ENCODE measurements at places on chromosomes 2 and 18. TPM values are rescaled to one million over a fixed set of nuclear protein-coding genes. Genes with fewer than 3 reads are reported as not detected.

CNGA3 gene
- total RNA-seq, result 6.8 TPM

- no peaks in the 10 kb centered on the region for H3K4me1 ChIP-seq
- DNase-seq, result no peak
- H3K27me3 ChIP-seq, result peaks cover 14% of the 10 kb centered on the region
- no peak overlapping the region for H3K4me3 ChIP-seq
Observed at GRCh38 chr2:1455466-1455865, 42.2 kb downstream of the TPO start.

GRCh38 chr18:29326214-29326613 is 1149.3 kb upstream of the CDH2 start:
- no peaks in the 10 kb centered on the region for H3K4me1 ChIP-seq
- H3K36me3 ChIP-seq, result no peaks in the 10 kb centered on the region
- H3K27me3 ChIP-seq, result no peaks in the 10 kb centered on the region

DNA sequence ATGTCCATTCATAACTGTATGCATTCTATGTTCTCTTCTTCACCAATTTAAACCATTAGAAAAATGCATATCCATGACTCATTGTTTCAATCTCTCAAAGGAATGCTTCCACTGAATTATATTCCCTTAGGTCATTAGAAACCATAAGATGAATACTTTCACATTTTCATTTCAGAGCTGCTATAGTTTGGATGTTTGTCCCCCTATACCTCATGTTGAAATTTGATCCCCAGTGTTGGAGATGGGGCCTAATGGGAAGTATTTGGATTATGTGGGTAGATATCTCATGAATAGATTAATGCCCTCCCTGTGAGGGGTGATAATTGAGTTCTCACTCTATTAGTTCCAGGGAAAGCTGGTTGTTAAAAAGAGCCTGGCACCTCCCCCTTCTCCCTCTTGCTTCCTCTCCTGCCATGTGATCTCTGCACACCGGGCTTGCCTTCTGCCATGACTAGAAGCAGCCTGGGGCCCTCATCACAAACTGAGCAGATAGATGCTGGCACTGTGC is 35.7 kb downstream of the THUMPD2 start:
- no peaks in the 10 kb centered on the region for H3K27me3 ChIP-seq
- H3K36me3 ChIP-seq, result peaks cover 34% of the 10 kb centered on the region
- H3K27ac ChIP-seq, result no peak overlapping the region
- peaks cover 13% of the 10 kb centered on the region for H3K4me1 ChIP-seq
- DNase-seq, result no peak
- no peak overlapping the region for H3K4me3 ChIP-seq

HOXD12 gene
- total RNA-seq, result not detected

GRCh38 chr18:25727281-25727985 is 363.0 kb downstream of the SS18 start:
- peaks cover 3% of the 10 kb centered on the region for H3K27me3 ChIP-seq
- DNase-seq, result no peak
- H3K4me3 ChIP-seq, result no peak overlapping the region
- peaks cover 18% of the 10 kb centered on the region for H3K4me1 ChIP-seq

DNA sequence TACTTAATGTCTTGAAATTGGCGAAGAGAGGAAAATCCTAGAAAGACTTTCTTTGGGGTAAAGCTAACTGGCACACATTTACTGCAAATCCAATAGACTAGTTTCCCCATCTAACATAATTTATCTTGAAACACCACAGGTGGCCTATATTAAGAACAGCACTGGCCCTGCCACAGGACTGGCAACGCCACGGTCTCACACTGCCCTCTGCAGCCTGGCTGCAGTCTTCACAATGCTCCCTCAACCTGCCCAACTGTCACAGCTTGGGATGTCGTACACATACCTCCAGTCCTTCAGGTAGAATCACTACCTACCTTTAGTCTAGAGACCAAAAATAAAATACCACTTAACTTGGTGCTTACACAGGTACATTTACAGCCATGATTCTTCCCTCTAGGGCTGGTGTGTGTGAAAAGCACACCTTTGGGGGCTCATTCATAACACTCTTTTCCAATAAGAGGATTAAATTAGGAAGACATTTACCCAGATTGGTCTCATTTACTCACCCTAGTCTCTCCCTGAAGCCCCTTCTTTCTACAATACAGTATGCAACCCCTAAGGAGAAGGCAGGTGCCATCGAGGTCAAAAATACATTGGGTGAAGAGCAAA is 222.2 kb downstream of the C1D start:
- no peak overlapping the region for H3K4me3 ChIP-seq
- peaks cover 51% of the 10 kb centered on the region for H3K4me1 ChIP-seq
- peak overlapping the region; percentile 57 for H3K27ac ChIP-seq
- peak; percentile 74 for DNase-seq

GRCh38 chr2:236021499-236022057 is 146.6 kb downstream of the GBX2 start:
- no peaks in the 10 kb centered on the region for H3K4me1 ChIP-seq
- peaks cover 3% of the 10 kb centered on the region for H3K36me3 ChIP-seq
- no peaks in the 10 kb centered on the region for H3K27me3 ChIP-seq
- no peak for DNase-seq
- no peak overlapping the region for H3K4me3 ChIP-seq

CENPA gene
- 24.7 TPM for total RNA-seq

DNA sequence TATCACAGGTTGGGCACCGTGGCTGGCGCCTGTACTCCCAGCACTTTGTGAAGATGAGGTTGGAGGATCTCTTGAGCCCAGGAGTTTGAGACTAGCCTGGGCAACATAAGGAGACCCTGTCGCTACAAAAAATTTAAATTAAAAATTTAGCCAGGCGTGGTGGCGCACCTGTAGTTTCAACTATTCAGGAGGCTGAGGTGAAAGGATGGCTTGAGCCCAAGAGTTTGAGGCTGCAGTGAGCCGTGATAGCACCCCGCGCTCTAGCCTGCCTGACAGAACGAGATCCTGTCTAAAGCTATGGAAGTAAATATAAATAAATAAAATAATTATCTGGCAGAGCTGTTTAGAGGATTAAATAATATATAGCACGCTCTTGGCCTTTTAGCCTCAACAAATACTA is 1.4 kb upstream of the SH3RF3 start:
- H3K4me1 ChIP-seq, result peaks cover 17% of the 10 kb centered on the region
- peak overlapping the region; percentile 43 for H3K27ac ChIP-seq
- peak overlapping the region; percentile 84 for H3K4me3 ChIP-seq
- peaks cover 43% of the 10 kb centered on the region for H3K27me3 ChIP-seq

DNA sequence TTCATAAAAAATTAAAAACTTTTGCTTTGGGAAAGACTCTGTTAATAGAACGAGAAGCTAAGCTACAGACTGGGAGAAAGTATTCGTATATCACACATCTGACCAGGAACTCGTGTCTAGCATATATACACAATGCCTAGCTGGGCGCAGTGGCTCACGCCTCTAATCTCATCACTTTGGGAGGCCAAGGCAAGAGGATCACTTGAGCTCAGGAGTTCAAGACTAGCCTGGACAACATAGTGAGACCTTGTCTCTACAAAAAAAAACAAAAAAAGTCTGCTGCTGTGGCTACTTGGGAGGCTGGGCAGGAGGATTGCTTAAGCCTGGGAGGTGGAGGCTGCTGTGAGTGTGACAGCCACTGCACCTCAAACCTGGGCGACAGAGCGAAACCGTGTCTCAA is 46.6 kb downstream of the EPB41L5 start:
- no peaks in the 10 kb centered on the region for H3K4me1 ChIP-seq
- no peak for DNase-seq
- H3K27ac ChIP-seq, result no peak overlapping the region
- peaks cover 25% of the 10 kb centered on the region for H3K36me3 ChIP-seq
- H3K27me3 ChIP-seq, result no peaks in the 10 kb centered on the region

DNA sequence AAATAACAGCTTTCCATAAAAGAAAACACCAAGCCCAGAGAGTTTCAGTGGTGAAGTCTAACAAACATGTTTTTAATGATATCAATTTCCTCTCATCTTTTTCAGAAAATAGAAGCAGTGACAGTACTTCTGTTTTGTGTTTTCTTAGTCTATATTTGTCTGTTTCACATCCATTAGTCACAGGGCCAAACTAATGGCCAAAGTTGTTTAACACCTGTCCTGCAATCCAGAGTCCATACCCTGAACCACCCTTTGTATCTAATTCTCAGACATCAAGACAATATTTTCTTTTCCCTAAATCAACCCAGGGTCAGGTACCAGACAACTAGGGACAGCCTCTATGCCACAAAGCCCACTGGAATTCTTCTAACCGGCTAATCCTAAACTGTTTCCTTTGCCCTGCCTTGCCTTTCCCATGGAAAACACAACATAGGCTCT is 25.9 kb downstream of the TMSB10 start:
- peaks cover 7% of the 10 kb centered on the region for H3K4me1 ChIP-seq
- H3K4me3 ChIP-seq, result no peak overlapping the region
- no peak overlapping the region for H3K27ac ChIP-seq
- H3K27me3 ChIP-seq, result peaks cover 4% of the 10 kb centered on the region

DNA sequence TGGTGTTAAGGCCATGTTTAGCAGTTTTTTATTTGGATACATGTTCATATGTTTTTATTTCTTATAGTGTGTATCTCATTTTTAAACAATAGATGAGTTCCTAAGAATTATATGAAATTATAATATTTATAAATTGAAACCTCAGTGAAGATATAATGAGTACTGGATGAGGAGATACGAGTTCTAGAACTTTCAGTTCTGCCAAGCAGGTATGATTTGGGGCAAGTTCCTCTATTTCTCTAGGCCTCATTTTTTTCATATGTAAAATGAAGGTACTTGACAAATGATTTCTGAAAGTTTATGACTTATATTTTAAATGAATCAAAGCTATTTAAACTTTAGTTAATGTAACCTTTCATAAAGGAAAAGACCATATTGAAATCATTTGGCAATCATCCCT is 8.2 kb upstream of the PGAP1 start:
- no peak overlapping the region for H3K4me3 ChIP-seq
- H3K36me3 ChIP-seq, result no peaks in the 10 kb centered on the region
- H3K27ac ChIP-seq, result no peak overlapping the region
- H3K27me3 ChIP-seq, result no peaks in the 10 kb centered on the region

UPP2 gene
- total RNA-seq, result not detected

VWC2L gene
- total RNA-seq, result 0.17 TPM

DNA sequence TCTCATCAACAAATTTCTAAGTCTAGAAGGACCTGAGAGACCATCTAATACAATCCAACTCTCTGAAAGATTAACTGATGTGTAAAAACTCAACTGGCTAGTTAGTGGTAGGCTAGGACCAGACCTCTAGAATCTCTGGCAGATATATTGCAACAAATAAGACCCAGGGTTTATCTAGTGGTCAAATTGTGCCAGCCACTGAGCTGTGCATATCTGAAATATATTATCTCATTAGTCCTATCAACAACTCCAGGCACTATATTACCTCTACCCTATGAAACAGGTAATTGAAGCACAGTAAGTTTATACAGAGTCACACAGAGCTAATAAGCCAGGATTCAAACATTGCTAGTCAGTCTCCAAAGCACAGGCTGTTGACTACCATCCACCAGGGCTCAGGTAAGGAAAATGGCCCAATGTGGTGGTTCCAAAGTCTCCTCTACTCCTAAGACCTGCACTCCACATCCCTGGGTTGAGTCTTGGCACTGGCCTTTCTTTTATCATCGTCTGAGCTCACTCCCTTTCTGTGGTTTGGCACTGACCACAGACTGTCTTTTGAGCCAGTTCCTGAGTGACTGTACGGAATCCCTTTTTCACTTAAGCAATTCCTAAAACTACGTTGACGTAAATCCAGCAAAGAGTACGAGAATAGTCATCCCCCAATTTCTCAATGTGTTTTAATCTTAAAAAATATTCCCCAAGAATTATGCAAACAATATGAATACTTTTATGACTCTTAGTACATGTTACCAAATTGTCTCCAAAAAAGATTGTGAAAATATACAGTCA is 11.9 kb upstream of the PID1 start:
- DNase-seq, result no peak
- H3K36me3 ChIP-seq, result no peaks in the 10 kb centered on the region
- H3K4me3 ChIP-seq, result no peak overlapping the region
- H3K27me3 ChIP-seq, result no peaks in the 10 kb centered on the region

GRCh38 chr18:76442413-76443171 is 52.5 kb downstream of the ZNF516 start:
- H3K4me3 ChIP-seq, result no peak overlapping the region
- H3K36me3 ChIP-seq, result peaks cover 17% of the 10 kb centered on the region
- H3K27ac ChIP-seq, result no peak overlapping the region
- H3K27me3 ChIP-seq, result no peaks in the 10 kb centered on the region

POTEI gene
- total RNA-seq, result 2.1 TPM

DNA sequence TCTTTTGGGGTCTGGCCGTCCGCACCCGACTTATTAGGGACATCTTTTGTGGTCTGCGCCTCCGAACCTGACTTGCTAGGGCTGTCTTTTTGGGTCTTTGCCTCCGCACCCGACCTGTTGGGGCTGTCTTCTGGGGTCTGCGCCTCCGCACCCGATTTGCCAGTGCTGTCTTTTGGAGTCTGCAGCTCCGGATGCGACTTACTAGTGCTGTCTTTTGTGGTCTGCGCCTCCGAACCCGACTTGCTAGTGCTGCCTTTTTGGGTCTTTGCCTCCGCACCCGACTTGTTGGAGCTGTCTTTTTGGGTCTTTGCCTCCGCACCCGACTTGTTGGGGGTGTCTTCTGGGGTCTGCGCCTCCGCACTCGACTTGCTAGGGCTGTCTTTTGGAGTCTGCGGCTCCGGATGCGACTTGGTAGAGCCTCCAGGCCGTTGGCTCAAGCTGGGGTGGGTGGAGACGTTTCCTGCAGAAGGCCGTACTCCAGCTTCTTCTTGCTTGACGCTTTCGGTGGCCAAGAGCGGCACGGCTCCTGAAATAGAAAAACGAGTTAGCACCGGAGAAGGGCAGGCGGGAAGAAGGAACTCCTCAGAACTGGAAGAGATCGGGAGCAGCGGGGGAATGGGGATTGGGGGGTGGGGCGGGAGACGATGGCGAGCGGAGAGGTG is 498 bp downstream of the TGOLN2 start:
- H3K4me1 ChIP-seq, result peaks cover 33% of the 10 kb centered on the region
- peaks cover 17% of the 10 kb centered on the region for H3K36me3 ChIP-seq
- no peak for DNase-seq
- H3K27ac ChIP-seq, result peak overlapping the region; percentile 95
- H3K27me3 ChIP-seq, result no peaks in the 10 kb centered on the region

DNA sequence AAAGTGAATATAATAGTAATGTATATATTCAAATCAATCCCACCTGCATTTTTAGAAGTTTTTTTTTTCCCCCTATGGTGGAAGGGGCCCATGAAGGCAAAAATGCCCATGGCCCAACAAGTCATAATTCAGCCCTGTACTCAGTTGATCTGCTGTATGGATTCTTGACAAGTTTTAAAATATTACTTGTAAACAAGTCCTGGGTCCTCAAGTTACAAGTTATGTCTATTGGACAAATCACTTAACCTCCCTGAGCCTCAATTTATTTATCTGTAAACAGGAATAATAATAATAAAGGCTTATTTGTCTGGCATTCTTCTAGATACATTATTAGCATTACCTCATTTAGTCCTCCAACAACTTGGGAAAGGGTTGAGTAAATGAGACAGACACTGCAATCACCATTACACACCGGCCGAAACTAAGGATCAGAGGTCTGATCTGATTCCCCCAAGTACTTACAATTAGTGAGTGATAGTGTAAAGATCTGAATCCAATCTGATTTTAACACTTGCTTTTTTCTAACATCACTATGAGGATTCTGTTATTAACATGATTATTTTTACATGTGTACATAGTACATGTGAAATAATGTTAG is 66.1 kb downstream of the PDE1A start:
- peaks cover 4% of the 10 kb centered on the region for H3K27me3 ChIP-seq
- H3K4me3 ChIP-seq, result no peak overlapping the region
- no peaks in the 10 kb centered on the region for H3K36me3 ChIP-seq
- no peaks in the 10 kb centered on the region for H3K4me1 ChIP-seq
